ENCODE measurements at places on chromosomes 13 and 19.
A peak's percentile ranks its signal among the peaks of the same experiment; 100 is the strongest.

DNA sequence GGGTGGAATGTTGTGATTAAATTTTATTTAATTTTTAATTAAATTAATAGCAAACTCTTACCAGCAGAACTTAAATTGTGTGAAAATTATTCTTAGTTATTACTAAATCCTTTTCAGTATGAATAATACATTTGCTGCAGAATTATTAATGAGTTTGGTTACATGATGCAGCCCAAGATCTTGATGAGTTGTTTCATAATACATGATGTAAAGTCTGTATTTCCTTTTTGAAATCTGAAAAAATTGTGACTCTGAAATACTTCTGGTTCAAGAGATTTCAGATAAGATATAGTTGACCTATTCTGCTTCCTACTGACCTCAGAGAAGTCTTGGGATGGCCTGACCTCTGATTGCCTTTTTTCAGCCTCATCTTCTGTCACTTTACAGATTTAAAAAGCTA is 11.1 kb downstream of the SAE1 start:
- DNase-seq, result no peak

DNA sequence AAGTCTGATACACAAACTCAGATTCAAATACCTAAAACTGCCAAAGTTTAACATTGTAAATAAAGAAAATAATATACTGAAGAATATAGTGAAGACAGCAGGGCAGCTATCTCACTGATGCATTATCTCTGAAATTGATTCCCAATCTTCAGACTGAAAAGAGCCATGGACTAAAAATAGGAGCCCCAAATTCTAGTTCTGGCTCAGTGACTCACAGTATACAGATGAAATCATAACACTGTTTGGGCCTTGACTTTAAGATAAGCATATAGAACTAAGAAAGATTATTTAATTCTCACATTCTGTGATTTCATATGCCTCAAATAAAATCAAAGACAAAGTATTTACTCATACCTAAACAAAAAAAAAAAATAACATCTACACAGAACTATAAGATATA is 53.9 kb downstream of the RBM26 start:
- DNase-seq, result no peak

DNA sequence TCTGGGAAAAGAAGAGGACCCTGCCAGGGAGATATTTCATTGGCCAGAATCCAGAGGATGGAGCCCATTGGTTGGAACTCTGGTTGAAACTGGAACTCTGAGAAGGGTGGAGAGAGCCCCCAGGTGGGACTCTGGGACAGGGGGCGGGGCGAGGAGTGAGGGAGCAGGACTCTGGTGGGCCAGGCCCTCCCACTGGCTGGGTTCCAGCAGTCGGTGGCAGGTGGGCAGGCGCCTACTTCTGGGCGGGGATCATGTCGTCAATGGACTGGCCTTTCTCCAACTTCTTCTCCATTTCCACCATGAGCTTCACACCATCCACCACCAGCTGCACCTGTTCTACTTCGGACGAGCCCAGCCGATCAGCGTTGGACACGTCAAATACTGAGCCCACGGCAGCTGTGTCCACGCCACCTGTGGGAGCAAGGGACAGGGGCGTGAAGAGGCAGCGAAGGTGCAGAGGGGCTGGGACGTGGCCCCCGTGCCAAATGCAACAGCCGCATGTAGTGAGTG is 16.1 kb downstream of the CKM start:
- DNase-seq, result no peak

- peak; percentile 43 for DNase-seq
These were observed 12.2 kb upstream of the RELB start for GRCh38 chr19:44988896-44989556.

DNA sequence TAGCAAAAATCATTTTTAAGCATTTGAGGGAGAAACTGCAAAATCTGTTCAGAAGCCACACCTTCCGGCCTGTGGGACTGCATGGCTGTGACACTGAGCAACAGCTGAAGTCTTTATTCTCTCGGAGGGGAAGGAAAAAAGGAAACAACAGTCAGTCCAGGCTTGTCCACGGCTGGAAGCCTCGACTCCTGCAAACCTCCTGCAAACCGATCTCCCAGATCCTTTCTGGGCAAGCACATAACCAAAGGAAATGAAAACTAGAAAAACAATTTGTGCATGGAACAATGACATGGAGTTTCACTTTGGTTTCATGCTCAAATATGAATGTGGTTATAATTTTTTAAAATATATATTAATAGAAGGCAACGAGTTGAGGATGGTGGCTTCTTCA is 1.0 kb downstream of the COL4A1 start:
- DNase-seq, result no peak

GRCh38 chr13:21657538-21657937 is 13.3 kb upstream of the FGF9 start:
- DNase-seq, result no peak

- no peak for DNase-seq
These were observed 345.7 kb downstream of the MTUS2 start for GRCh38 chr13:29165840-29166239.

DNA sequence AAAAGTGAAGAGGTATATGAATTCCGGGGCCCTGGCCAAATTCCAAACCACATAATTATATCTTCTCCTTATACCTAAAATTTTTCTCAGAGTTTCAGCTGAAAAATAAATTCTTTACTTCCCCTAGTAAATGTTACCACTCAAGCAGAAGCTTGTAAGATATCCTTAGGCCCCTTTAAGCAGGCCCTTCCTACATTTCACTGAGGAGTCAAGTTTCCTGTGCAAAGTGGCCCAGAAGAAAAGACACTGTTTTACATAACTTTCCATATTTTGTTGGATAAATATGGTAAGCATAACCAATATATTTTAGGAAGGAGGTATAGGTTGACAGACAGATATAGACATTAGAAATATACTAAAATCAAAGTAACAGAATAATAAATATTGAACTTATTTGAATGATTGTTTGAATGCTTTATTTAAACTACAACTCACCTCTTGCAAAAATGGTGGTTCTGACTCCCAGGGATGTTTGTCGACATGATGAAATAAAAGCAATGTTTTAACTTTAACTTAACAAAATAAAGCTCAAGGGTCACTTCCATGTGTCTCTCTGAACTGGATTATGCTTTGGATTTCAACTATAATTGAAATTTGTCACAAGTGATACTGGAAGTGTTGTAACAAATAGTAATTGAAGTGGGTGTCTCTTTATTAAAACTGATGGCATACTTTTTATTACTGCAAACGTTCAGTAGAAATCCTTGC is 141.2 kb downstream of the SPRY2 start:
- DNase-seq, result no peak

GRCh38 chr13:26872525-26873385 is 112.2 kb upstream of the GPR12 start:
- peak; percentile 2 for DNase-seq

DNA sequence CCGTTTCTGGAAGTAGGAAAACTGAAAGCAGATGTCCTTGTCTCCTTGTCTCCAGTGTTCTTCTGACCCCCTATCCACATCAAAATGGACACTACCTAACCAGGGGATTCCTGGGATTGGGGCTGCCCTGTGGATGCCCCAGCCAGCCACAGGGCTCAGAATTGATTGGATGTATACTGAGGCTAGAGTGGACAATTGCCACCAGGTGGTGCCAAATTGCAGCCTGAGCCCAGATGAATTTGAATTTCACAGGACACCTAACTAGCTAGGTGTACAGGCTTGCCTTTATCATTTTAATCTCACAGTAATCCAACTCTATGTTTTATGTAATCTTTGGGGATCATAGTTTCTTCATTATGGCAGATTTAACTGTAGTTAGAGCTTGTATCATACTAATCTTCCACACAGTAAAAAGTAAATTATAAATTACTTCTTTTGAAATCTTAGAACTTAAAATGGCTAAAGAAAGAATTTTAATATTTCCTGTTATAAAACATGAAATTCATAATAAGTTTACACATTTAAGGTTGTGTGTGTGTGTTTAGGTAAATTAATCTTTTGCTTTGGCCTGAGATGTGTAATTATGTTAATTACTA is 58.0 kb downstream of the PIBF1 start:
- no peak for DNase-seq

GRCh38 chr13:23551213-23552008 is 18.8 kb upstream of the TNFRSF19 start:
- no peak for DNase-seq

DNA sequence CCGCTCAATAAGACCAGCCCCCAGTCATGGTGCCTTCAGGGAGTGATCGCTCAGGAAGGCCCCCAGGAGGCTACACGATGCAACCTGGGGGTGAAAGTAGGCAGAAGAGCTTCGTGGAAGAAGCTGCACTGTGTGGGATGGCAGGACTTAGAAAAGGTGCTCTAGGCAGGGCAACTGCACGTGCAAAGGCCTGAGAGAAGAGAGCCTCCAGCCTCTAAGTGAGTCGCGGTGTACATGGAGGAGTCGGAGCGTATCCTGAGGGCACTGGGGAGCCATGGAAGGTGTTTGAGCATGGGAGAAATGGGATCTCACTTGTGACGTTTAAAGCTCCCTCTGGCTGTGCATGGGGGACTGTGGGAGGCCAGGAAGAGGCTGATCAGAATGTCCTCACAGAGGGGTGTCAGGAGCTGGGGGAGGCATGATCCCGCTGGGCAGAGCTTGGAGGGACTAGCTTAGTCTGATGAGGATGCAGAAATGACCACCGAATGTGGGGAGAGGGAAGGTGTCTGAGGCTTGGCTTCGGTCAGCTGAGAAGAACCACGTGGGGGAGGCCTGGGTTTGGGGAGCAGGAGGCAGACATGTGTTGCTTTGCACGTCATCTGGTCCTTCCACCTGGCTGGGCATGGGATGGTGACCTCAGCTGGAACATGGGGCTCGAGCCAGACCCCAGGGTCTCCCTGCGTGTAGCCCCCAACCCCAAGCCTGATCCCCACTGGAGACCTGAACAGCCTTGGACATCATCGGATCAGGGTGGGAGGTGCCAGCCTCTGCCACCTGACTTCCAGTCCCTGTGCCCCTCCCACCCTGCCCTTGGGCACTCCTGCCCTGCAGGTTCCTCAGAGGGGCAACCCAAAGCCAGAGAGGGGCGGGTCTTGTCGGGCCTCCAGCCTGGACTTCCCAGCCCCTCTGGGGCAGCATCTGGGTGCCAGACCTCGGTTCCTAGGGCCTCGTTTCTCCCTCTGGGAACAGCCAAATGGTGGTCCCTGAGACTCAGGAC is 1.1 kb downstream of the APC2 start:
- DNase-seq, result no peak

GRCh38 chr13:91714855-91715254 is 316.4 kb downstream of the GPC5 start:
- DNase-seq, result no peak

- no peak for DNase-seq
These were observed 10.5 kb downstream of the DAZAP1 start for GRCh38 chr19:1417681-1418495.

DNA sequence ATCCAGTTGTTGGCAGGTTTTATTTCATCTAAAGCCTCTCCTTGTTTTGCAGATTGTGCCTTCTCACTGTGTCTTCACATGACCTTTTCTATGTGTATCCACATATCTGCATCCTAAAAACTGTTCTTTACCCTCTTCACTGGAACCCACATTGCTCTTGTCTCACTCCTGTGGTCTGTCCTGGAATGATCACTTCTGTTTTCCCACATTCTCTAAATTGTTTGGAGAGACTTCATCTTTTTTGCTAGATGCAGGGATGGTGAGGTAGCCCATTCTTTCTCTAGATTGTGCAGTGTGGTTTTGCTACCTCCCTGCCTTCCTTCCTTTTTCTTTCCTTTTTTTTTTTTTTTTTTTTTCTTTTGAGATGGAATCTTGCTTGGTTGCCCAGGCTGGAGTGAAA is 608.6 kb upstream of the MIR17HG start:
- DNase-seq, result no peak

- DNase-seq, result no peak
These were observed 14.5 kb downstream of the PPFIA3 start for GRCh38 chr19:49133621-49134454.

GRCh38 chr13:92900446-92900845 is 326.2 kb upstream of the GPC6 start:
- no peak for DNase-seq

GRCh38 chr19:30788105-30788765 is 416.1 kb downstream of the ZNF536 start:
- DNase-seq, result no peak
